GM23248 (cell line): ENCODE measurements at places on chromosomes 13 and 19.

DNA sequence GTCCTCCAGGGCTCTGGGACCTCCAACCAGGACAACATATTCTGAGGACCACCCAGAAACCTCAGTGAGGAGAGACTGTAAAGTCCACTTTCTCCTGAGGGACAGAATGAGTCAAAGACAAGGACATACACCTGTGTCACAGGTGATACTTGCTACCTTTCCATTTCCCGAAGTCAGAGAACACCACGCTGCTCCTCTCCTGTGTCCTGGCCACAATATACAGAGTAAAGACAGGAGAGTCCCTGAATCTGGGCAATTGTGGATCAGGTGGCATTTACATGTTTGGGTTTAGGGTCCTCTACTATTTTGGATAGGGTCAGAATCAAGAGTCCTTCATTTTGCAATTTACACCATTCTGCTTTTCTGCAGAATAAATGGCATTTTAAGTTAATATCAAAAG lies 4.9 kb downstream of the MED26 start:
- DNase-seq: no peak

GRCh38 chr19:10226376-10227025 lies 4.6 kb downstream of the S1PR2 start:
- DNase-seq: peak; percentile 89

GRCh38 chr13:24192811-24193162 lies 32.3 kb downstream of the SPATA13 start:
- no peak for DNase-seq

DNA sequence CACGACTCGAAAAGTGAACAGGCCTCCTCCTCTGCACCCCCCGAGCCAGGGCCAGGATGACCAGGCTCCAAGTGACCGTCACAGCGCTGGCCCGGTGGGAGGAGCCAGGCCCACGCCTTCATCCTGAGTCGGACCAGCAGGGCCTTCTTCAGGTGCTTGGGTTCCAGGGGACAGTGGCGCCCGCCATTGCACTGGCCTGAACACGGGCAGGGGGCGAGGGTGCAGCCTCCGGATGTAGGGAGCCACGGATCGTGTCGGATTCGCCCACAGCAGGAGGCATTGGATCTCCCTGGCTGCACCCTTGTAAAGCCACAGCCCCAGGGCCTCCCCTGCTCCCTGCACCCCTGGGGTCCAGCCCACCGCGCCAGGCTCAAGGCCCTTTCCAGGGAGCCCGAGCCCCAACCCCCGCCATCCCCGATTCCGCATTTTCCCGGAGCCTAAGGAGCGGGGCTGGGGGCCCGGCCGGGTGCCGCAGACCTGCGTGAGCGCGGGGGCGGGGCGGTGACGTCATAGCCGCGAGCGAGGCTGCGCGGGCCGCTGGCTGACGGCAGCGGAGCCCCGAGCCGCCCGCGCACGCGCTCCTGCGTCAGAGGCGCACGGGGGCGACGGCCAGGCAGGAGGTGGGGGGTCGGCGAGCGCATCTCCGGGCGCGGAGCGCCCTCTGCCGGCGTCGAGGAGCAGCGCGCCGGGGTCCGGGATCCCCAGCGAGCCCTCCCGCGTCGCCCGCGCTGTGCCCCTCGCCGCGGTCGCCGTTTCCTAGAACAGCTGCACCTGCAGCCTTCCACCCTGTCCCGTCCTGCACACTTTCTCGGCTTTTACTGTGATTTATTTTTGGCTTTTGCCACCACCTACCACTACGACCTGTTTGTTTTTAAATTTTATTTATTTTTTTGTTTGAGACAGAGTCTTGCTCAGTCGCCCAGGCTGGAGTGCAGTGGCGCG lies 1.5 kb upstream of the ATP5F1D start:
- peak; percentile 97 for DNase-seq

- DNase-seq: no peak
These were observed 88.3 kb upstream of the TEX29 start for GRCh38 chr13:111232191-111232590.

DNA sequence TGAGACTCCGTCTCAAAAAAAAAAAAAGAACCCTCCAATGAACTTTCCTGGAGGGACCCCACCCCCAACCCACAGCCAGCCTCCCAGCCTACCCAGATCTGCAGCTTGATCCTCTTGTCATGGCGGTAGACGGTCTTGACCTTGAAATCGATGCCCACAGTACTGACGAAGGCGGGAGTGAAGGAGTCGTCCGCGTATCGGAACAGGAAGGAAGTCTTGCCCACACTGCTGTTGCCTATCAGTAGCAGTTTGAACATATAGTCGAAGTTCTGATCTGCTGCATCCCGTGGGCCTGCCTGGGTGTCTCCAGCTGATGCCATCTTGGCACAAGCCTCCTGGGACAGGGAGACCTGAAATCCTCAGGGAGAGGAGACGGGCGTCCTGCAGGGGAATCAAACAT lies 2.4 kb downstream of the RAB3D start:
- DNase-seq: no peak
